ENCODE measurements at places on chromosomes 7 and 10.
A peak's percentile ranks its signal among the peaks of the same experiment; 100 is the strongest.

DNA sequence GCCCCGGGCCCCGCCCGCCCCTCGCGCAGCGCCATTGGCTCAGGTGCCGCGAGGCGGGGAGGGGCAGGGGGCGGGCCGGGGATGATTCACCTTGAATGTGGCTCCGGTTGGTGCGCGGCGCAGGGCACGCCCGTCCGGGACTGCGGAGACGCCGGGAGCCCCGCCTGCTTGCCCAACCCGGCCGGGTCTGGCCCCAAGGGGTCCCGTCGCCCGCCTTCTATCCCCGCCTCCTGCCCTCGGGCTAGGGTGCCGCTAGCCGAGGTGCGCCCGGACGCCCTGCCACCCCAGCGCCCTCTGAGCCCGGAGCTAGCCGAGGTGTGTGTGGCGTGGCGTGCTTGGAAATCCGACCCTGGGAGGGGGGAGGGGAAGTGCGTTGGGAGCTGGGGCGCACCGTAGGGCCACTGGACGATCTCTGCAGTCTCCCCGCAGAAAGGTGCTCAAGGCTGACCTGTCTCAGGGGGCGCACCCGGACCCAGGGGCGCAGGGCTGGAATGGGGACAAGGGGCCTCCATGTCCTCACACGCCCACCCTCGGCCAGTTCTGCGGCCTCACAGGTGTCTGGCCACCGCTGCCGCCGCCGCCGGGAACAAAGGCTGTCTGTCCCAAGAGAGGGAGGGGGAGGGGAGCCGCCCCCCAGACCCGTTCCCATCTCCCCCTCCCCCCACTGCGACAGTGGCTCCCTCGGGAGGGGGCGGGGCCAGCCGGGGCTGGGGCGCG, 168.9 kb downstream of the NRF1 start:
- DNase-seq, result peak; percentile 42

- no peak for DNase-seq
Observed at GRCh38 chr10:63788152-63788821, 267.1 kb downstream of the REEP3 start.

GRCh38 chr10:109411917-109412316, 511.4 kb downstream of the XPNPEP1 start:
- no peak for DNase-seq

DNA sequence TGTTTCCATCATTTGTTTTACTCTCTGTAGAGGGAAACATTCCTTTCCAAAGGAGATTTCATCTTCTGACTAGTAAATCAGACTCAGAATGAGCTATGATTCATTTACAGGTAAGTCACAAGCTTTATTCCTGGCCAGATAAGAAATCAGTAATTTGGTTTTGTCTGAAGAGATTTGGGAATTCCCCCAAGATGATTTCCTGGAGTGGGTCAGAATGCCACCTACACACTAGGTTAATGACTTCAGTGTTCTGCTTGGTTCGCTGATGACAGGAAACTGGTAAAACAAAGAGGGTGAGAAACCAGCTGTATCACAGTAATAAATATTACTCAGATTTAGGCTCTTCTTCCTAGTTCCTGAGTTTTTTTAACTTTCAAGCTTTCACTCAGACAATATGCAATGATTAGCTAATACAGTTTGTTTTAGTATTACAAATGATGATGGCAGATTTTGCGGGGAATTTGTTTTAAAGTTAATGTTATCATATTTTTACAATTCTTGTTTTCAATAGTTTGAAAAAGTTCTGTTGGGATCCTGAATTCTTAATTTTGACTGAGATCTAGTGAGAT, 8.3 kb upstream of the ASZ1 start:
- no peak for DNase-seq

DNA sequence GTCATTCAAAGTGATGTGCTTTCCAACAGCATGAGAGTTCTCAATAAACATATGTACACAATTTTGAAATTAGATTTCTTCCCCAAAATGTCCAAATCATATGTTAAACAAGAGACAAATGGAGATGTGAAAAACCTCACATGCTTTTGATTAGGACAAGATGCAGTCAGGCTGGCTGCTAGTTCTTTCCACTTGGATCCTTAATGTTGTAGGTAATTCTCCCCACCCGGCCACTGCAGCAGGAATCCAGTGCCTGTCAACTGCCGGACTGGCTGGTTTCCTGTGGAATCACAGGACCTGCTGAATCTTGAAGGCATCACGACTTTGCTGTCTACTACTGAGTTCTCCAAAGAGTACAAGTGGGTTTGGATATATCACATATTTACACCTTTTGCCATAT, 138.6 kb upstream of the AKR1E2 start:
- DNase-seq, result no peak

DNA sequence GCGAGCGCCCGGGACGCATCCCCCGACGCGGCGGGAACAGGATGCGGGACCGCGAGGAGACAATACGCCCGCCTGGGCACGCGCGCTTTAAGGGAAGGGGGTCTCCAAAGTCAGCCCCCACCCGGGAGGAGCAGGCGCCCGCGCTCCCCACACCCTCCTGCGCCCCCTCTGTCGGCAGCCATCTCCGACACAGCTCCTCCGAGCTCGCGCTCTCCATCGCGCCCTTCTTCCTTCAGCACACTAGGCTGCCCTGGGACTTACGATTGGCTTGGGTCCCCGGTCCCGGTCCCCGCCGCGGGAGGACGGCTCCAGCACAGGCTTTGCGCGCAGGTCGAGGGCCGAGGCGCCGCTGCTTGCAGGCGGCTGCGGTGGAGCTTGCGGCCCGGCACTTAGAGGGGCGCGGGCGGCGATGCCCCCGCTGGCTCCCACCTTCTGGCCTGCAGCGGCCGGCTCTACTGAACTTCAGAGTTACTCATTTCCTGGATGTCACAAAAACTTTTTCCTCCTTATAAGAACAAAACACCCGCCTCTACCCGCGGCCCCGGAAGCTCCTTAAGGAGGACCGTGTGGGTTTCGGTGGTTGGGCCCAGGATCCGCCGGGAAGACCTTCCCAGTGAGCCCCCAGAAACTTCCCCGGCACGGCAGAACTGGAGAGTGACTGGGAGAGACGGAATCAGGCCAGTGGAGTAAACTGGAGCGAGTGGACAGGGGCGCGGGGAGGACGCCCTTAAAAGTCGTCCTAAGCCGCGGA, at the start of gene ITPRIP:
Gene ITPRIP, minus strand, starts transcription at position 481 of the 751 bp plus-strand sequence. CDS start 22,414 bp downstream, outside the sequence.
- peak; percentile 62 for DNase-seq

- no peak for DNase-seq
Observed at GRCh38 chr7:2452074-2452507, 24.1 kb downstream of the GRIFIN start.

DNA sequence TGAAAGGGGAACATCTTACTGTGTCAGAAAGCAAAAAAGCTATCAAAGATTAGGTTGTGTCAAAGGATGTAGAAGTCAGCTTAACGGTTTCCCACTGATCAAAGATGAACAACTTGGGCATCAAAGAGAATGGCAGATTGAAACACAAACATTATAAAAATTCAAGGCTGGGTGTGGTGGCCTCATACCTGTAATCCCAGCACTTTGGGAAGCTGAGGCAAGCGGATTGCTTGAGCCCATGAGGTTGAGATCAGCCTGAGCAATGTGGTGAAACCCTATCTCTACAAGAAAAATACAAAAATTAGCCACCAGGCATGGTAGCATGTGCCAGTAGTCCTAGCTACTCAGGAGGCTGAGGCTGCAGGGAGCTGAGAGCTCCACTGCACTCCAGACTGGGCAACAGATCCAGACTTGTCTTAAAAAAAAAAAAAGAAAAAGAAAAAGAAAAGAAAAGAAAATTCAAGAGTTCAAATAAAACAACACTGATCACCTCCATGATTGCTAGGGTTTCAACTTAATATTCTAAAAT, 34.5 kb downstream of the RTKN2 start:
- DNase-seq, result no peak

DNA sequence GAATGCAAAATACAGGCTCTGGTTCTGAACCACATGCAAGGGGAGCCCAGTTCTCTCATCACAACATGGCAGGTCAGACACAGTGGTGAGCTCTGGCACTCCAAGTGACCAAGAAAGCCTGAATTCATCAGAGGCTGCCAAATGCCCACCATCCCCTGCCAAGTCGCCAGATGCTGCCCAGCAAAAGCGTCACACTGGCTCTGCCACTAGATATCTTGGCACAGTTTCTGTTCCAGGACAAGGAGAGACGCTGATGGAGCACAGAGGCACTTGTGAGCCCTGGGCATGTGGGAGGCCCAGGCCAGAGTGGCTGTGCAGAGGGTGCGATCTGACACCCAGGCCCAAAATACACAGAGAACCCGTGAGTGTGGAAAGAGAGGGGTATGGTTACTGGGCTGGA, 57.8 kb downstream of the GAD2 start:
- DNase-seq, result no peak

GRCh38 chr7:88835147-88835728, 39.7 kb upstream of the TEX47 start:
- no peak for DNase-seq

GRCh38 chr7:92657391-92657790, 67.2 kb upstream of the FAM133B start:
- DNase-seq, result no peak

DNA sequence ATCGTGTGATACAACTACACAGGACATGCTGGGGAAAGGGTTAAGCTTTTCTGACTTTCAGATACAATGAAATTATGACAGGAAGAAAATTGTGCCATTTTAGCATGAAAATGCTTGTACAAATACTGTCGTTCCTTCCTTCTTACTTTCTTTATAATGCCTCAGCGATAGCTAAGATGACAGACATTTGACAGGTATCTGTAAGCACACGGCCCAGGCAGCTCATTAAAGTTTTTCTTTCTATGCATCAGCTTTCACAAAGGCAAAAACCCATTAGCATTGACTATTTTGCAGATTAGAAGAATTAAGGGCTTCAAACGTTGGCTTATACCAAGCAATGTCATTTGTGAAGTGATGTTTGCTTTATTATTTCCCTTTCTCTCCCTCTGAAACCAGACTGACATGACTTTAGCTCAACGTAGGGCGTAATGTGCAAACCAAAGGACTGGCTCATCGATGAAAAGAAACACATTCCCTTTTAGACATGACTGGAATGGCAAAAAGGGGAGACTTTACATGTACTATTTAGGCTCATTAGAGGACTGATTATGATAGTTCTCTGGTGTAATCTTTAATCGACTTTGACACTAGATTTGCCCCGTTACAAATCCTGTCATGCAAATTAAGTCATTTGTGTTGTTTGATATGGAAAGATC, 258.4 kb upstream of the SP8 start:
- DNase-seq, result no peak

- DNase-seq, result no peak
Observed at GRCh38 chr7:6730343-6730633, 23.5 kb upstream of the ZNF12 start.

- DNase-seq, result no peak
Observed at GRCh38 chr7:123305840-123306375, 106.1 kb upstream of the SLC13A1 start.

- DNase-seq, result no peak
Observed at GRCh38 chr7:128815289-128815942, 14.8 kb upstream of the FLNC start.

GRCh38 chr7:151283302-151283701, 34.8 kb upstream of the SMARCD3 start:
- no peak for DNase-seq

- no peak for DNase-seq
Observed at GRCh38 chr7:43750016-43750887, 8.2 kb upstream of the BLVRA start.

- DNase-seq, result no peak
Observed at GRCh38 chr10:28082885-28083284, 84.0 kb upstream of the ODAD2 start.

GRCh38 chr10:14731875-14732512, 42.7 kb downstream of the FAM107B start:
- no peak for DNase-seq

GRCh38 chr10:58826694-58827093, 314.0 kb downstream of the BICC1 start:
- DNase-seq, result no peak

DNA sequence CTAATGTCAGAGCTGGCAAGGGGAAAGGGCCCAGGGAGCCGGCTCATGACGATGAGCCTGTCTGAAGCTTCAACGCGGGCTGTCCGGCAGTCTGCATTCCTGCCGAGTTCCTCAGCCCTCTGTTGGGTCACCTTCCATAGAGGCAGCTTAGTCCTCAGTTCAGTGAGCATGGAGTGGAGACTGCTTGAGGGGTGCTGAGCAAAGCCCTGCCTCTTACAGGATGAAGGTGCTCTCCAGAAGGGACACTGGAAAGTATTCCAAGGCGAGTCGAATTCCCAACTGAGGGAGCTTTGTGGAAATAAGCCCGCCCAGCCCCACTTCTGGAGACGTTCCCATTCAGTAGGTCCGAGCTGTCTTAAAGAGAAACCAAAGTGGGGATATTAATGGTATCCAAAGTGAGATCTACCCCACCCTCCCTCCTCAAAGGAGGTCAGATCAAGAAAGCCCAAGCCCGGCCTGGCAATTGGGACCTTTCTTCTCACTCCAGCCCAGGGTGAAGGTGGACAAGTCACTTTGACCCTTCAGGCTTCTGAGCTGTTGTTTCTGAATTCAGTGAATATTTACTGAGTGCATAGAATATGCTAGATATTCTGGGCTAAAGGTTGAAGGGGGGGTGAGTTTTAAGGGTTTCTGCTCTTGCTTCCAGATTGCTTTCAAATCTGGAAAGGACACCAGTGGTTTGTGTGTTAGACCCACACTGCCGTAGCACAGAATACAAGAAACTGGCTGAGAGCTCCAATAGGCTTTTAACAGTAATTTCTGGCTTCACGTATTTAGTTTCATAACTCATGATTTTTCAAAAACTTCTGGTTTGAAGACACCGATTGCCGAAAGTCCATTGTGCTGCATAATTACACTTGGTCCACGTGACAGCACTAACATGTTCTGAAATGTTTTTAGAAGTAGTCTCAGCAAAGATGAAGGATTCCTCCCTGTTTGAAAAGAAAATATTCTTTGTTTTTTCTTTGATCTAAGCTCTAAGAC, 3.5 kb downstream of the EGFR start:
- no peak for DNase-seq

DNA sequence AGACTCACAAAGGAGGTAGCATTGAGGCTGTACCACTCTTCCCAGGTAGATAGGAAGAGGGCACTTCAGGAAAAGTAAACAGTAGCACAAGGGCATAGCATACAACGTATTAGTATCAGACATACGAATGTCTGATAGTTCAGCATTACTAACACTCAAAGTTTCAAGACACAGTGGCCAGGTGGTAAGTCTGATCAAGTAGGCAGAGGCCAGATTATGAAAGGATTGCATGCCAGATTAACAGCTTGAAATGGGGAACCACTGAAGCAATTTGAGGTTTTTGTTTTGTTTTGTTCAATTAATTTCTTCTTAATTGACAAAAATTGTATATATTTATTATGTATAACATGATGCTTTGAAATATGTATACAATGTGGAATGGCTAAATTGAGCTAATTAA, 45.7 kb upstream of the IL6 start:
- DNase-seq, result no peak

GRCh38 chr10:114281461-114281860, 42.4 kb downstream of the VWA2 start:
- no peak for DNase-seq

GRCh38 chr7:79282070-79282694, 171.3 kb downstream of the MAGI2 start:
- no peak for DNase-seq

DNA sequence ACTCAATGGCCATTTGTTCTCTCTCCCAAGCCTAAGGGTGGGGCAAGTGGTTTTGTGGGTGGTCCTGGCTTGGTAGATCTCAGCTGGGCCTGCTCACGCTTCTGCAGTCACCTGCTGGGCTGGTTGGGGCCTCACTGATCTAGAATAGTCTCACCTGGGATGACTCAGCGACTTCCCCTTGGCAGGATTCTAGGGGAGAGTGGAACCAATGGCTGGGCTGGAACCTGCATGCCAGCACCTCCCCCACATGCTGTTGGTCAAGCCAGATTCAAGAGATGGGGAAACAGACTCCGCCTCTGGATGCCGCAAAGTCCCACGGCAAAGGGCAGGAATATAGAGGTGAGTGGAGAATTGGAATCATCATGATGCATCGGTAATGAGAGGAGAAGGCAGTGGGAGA, 292.9 kb upstream of the NPVF start:
- DNase-seq, result no peak

- DNase-seq, result no peak
Observed at GRCh38 chr10:71263376-71263775, 51.0 kb downstream of the UNC5B start.

All from activated gamma-delta T cell treated with anti-CD3 and anti-CD28 coated beads, Interleukin-2, amount 50 U/mL, for 16 hours (primary cell).